ENCODE measurements at places on chromosomes 1 and 21. TPM values are rescaled to one million over a fixed set of nuclear protein-coding genes. Genes with fewer than 3 reads are reported as not detected.

TNNI3K gene
- total RNA-seq = 0.48 TPM

OR2T2 gene
- total RNA-seq = not detected

SPRR5 gene
- total RNA-seq = not detected

DAB1 gene
- 11.8 TPM for total RNA-seq

LMNA gene
- 46.8 TPM for total RNA-seq

MMP23B gene
- total RNA-seq = 19.1 TPM

PTAFR gene
- total RNA-seq = 1.2 TPM

OR6K3 gene
- not detected for total RNA-seq

TMEM125 gene
- 24.6 TPM for total RNA-seq

TMEM82 gene
- total RNA-seq = 0.21 TPM

ST6GALNAC3 gene
- 19.0 TPM for total RNA-seq

GRCh38 chr1:233654658-233655280 is 40.9 kb downstream of the KCNK1 start:
- H3K27ac ChIP-seq = no peak overlapping the region
- no peak overlapping the region for H3K4me3 ChIP-seq
- no peak for DNase-seq
- no peaks in the 10 kb centered on the region for H3K4me1 ChIP-seq
- no peaks in the 10 kb centered on the region for H3K36me3 ChIP-seq

GRCh38 chr21:25188677-25189079 is 418.6 kb downstream of the MRPL39 start:
- no peak overlapping the region for H3K4me3 ChIP-seq
- H3K4me1 ChIP-seq = no peaks in the 10 kb centered on the region
- no peaks in the 10 kb centered on the region for H3K27me3 ChIP-seq
- DNase-seq = no peak

DNA sequence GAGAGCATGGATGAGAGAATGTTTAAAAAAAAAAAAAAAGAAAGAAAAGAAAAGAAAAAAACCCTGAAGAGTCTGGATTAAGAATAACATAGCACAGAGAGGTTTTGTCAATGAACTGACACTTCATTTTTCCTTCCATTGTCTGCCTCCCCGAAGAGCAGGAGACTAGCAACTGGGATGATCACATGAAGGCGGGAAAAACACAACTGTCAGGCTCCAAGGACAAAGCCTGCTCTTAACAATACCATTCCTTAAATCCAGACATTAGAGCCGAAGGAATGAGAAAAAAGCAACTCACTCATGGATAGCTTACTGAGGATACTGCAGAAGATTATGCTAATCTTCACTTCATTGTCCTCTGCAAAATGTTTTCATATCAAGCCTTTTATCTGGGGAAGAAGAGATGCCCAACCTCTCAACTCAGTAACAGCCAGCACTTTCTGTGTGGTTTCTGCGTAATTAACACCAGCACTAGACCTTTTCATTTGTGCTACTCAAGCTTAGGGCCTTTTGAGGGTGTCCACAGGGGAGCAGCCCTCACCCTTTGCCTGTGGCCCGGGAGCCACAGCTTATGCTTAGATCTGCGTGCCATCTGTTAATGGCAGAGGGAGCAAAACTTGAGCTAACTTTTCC is 182.3 kb downstream of the BARHL2 start:
- no peak overlapping the region for H3K4me3 ChIP-seq
- H3K27ac ChIP-seq = no peak overlapping the region
- H3K36me3 ChIP-seq = no peaks in the 10 kb centered on the region
- H3K27me3 ChIP-seq = no peaks in the 10 kb centered on the region
- no peak for DNase-seq

DNA sequence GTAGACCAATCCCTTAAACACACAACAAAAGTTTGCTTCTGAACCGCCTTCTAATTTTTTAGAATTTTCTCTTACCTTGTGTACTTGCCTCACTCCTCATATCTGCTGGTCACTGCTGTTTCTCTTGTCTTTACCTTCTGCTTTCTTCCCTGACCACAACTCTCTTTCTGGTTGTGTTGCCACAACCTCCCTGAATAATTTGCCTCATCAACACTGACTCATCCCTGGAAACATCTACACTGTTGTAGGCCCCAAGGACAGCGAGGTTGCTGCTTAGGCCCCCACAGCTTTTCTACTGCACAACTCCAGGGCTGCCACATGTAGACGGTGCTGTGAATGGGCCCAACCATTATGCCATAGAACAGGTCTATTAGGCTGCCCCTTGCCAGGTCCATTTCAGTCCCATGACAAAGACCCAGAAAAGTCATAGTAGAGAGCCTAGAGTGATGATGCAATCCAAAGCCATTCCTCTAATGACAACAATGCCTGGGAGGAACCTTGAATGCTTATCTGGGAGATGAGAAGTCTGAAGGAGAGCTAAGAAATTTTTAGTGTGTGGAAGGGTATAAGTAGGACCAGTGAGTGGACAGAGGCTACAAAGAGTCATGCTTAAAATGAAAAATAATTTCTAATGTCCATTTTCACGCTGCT is 36.6 kb upstream of the LCE5A start:
- DNase-seq = no peak
- no peaks in the 10 kb centered on the region for H3K36me3 ChIP-seq
- H3K4me1 ChIP-seq = no peaks in the 10 kb centered on the region

DNA sequence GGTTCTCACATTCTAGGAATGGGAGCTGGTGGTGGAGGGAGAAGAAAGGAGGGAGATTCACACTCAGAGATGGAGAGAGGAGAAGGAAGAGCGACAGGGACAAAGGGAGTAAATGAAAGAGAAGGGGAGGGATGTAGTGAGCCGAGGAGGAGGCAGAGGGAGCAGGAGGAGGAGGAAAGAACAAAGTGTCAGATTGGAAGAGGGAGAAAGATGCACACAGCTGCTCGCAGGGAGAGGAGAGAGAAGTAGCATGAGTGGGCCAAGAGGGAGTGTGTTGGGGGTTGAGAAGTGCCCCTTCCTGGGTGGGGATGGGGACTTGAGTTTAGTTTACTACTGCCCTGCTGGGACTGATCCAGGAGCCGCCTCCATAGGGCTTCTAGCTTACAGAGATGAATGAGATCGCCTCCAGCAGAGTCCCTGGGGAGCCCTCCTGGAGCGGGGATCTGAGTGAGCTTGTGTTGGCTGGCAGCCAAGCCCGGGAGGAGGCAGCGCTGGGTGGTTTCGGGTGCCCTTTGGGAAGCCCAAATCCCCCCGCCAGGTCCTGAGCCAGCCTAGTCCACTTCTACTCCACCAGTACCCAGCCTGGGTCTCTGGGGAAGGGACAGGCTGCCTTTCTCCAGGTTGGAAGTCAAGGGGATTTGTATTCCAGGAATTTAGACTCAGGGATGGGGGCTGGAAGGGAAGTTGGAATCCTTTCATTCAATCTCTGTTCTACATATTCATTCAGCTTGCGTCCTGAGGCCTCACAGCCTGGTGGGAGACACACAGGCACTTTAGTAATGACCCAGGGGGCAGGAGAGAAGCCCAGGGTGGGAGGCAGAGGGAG is 20.9 kb downstream of the PTPRU start:
- no peak for DNase-seq
- H3K36me3 ChIP-seq = no peaks in the 10 kb centered on the region
- peaks cover 23% of the 10 kb centered on the region for H3K4me1 ChIP-seq

DNA sequence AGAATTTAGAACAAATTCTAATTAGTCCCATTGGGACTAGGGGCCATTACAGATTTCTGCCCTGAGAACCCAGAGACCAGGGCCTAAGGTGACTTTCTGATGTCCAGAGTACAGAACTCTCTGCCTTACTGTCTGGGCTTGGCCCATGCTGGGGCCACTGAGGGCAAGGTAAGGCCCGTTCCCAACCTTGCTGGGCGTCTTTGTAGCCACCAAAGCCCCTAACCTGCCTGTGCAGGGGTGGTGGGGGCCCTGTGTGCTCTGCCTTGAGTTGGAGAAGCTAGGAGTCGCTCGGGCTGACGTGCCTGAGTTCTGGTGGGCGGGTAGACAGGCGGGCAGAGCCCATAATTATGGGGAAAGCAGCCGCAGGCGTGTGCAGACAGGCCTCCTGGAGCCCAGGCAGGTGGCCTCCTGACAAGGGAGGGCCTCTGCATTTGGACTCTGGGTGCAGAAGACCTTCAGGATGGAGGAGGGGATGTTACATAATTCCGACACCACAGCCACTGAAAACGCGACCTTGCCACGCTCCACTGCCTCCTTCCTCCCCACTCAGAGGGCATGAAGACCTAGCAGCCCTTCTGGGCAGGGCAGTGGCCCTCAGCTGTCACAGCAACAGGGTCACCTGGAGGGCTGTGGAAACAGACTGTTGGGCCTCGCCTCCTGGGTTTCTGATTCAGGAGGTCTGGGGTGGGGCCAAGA is 239.9 kb upstream of the TMEM51 start:
- H3K27ac ChIP-seq = no peak overlapping the region
- H3K4me1 ChIP-seq = peaks cover 5% of the 10 kb centered on the region
- no peaks in the 10 kb centered on the region for H3K36me3 ChIP-seq
- no peaks in the 10 kb centered on the region for H3K27me3 ChIP-seq
- H3K4me3 ChIP-seq = no peak overlapping the region
- no peak for DNase-seq

- H3K27me3 ChIP-seq = no peaks in the 10 kb centered on the region
- no peaks in the 10 kb centered on the region for H3K36me3 ChIP-seq
- no peaks in the 10 kb centered on the region for H3K4me1 ChIP-seq
Measured at GRCh38 chr1:93324486-93325464, 20.9 kb upstream of the DR1 start.

- H3K27ac ChIP-seq = no peak overlapping the region
- H3K4me3 ChIP-seq = peak overlapping the region; percentile 81
- 0 out of 2 replicates have a peak, but pooled peaks cover 3% of the 10 kb centered on the region for H3K36me3 ChIP-seq
Measured at GRCh38 chr1:42845866-42846256, 552 bp upstream of the ZNF691 start.

GRCh38 chr1:192732787-192733186 is 76.1 kb upstream of the RGS2 start:
- no peak for DNase-seq
- no peak overlapping the region for H3K4me3 ChIP-seq
- no peaks in the 10 kb centered on the region for H3K4me1 ChIP-seq

DNA sequence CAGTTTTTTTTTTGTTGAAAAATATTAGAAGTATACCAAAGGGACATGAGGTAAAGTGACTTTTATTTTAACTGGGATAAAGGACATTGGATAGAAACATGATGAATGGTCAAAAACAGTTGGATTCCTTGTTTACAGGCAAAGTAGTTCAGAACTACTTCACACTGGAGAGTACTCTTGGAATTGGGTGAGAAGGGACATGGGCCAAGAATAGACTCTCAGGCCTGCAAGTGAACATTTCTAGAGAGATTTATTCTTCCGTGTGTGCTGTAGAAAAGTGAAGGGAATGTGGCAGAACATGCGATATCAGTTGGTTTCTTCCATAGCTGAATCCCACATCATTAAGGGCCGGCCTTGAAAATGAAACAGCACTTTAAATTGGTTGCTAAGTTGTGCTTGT is 290.5 kb downstream of the ADGRL2 start:
- no peaks in the 10 kb centered on the region for H3K36me3 ChIP-seq
- H3K4me3 ChIP-seq = no peak overlapping the region
- DNase-seq = no peak
- H3K4me1 ChIP-seq = no peaks in the 10 kb centered on the region

- H3K4me1 ChIP-seq = no peaks in the 10 kb centered on the region
- no peaks in the 10 kb centered on the region for H3K27me3 ChIP-seq
- peaks cover 65% of the 10 kb centered on the region for H3K36me3 ChIP-seq
- H3K27ac ChIP-seq = no peak overlapping the region
Measured at GRCh38 chr1:54851406-54851805, 35.6 kb downstream of the DHCR24 start.

DNA sequence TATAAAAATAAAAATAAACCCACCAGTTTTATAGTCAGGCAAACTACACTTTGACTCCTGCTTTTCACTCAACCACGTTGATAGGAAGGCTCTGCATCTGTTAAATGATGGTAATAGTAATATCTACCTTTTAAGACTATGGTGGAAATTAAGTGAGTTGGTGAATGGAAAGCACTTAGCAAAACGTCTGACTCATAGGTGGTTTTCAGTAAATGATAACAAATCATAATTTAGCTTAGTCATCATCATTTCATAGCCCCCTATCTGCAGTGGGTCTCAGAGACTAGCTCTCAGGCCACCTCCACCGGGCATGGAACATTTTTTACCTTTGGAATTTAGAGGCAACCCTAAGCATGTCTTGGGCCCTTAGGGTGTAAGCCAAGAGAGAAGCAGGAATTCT is 160.0 kb downstream of the PDE4B start:
- H3K4me3 ChIP-seq = no peak overlapping the region
- H3K27me3 ChIP-seq = no peaks in the 10 kb centered on the region
- H3K4me1 ChIP-seq = no peaks in the 10 kb centered on the region
- DNase-seq = no peak

- no peaks in the 10 kb centered on the region for H3K27me3 ChIP-seq
- H3K4me1 ChIP-seq = 0 out of 2 replicates have a peak, but pooled peaks cover 3% of the 10 kb centered on the region
- no peaks in the 10 kb centered on the region for H3K36me3 ChIP-seq
- no peak overlapping the region for H3K27ac ChIP-seq
- no peak overlapping the region for H3K4me3 ChIP-seq
- no peak for DNase-seq
Measured at GRCh38 chr1:29467989-29468900, 231.9 kb downstream of the PTPRU start.

- H3K27me3 ChIP-seq = no peaks in the 10 kb centered on the region
- H3K4me1 ChIP-seq = peaks cover 9% of the 10 kb centered on the region
- no peak overlapping the region for H3K27ac ChIP-seq
- H3K4me3 ChIP-seq = no peak overlapping the region
- H3K36me3 ChIP-seq = no peaks in the 10 kb centered on the region
Measured at GRCh38 chr1:183198463-183198862, 12.4 kb downstream of the LAMC2 start.

DNA sequence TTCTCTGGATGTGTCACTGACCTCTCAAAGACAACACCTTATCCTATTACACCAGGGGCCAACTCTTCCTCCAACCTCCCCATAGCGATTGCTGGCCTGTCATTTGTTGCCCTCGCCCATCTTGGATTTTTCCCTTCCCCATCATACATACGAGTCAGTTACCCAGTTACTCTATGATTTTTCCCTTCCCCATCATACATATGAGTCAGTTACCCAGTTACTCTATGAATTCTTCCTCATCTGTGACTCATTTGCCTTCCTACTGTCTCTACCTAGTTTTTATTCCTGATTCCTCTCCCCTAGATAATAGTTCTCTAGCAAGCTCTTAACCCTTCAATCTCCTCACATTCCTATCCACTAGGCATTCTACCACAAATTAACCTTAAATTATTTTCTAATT is 178.8 kb downstream of the NR5A2 start:
- H3K27ac ChIP-seq = no peak overlapping the region
- no peaks in the 10 kb centered on the region for H3K27me3 ChIP-seq
- no peak for DNase-seq
- no peak overlapping the region for H3K4me3 ChIP-seq
- no peaks in the 10 kb centered on the region for H3K4me1 ChIP-seq
- no peaks in the 10 kb centered on the region for H3K36me3 ChIP-seq

All from H1 (cell line).